ENCODE measurements at places on chromosomes 3 and 15.

GRCh38 chr3:11591391-11592282, 52.1 kb downstream of the VGLL4 start:
- DNase-seq = no peak

- no peak for DNase-seq
Measured at GRCh38 chr3:65196663-65197062, 508.9 kb upstream of the ADAMTS9 start.

DNA sequence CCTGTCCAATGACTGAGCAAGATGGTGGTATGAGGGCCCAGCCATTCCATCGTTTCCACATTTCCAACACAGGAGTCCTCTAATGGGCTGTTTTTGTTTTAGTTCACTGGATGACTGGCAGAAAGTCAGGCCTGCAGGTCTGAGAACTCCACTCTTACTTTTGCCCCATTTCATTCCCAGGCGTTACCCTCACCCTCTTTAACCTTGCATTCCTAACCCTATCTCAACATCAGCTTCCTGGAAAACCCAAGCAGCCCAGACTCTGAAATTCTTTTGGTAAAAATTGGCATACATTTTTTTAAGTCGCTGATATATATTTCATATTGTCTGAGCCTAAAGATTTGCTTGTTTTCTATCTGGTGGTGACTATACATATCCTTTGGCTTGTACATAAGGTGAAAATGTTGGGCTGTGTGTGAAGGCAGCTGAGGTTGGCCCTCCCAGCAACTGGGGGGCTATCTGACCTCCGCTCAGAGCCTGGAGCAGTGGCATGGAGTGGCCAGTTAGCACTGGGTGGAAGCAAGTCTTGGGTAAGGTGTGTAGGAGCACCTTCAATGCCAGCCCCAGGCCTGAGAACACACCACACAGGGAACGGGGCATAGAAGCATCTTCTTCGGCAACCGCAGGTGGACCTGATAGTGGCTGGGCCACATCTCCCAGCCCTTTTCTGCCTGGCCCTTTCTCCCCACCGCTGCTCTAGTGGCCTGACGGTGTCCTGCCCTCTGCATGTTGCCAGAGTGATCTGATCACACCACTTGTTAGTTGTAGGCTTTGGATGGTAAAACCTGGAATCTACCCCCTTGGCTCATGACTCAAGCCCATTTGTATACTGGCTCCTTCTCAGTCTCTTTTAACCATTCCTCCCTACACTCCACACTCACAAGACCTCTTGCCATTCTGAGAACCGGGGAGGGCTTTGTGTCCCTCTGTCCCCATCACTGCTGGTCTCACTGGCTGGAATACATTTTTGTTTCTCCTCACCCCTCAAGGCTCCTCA, 50.0 kb downstream of the AMOTL2 start:
- DNase-seq = no peak

DNA sequence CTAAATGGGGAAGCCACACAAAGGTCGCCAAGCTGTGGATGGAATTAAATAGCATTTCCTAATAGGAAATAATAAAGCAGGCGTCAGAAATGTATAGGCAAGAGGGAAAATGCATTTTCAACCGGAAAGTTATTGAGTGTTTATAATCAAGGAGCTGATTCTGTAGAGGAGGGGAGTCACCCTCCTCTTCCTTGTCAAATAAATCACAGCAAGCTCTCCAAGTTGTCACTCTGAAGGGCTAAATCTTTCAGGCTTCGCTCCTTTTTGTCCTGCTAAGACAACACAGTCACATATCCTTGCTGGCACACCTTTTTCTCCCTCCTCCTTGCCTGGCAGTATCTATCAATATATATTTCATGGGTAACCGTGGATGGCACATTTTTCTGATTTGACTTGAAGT, 338.4 kb downstream of the SATB1 start:
- DNase-seq = no peak

DNA sequence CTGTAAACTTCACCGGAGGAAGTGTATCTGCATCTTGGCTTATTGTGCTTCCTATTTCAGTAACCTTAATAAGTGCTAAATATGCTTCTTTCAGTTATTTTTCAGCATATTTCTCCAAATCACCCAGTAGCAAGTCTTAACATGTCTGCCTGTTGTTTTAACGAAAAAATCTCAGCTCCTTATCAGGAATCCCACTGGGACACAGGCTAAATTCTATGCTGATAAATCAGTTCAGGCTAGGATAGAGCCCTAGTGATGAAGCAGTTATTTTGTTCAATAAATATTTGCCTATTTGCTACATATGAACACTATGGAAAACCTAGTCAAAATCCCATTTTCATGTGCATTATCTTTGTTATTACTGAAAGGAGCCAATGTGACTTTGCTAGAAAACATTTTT, 8.2 kb upstream of the MITF start:
- no peak for DNase-seq

DNA sequence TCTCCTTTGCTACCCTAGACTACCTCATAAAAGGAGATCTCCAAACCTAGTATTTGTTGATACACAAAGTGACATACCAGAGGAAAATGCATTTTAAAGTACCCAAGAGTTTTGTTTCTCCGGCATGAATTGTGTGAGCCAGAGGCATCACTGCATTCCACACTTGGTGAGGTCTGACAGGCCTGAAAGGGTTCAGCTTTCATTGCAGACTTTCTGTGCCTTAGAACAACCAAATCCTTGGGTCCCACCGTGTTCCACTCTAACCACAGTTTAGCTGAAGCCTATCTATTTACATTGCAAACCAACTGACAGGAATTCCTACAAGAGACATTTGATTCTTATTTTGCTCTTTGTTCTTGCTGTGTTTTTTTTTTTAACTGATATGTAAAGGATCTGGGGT, 21.0 kb upstream of the EID1 start:
- no peak for DNase-seq

DNA sequence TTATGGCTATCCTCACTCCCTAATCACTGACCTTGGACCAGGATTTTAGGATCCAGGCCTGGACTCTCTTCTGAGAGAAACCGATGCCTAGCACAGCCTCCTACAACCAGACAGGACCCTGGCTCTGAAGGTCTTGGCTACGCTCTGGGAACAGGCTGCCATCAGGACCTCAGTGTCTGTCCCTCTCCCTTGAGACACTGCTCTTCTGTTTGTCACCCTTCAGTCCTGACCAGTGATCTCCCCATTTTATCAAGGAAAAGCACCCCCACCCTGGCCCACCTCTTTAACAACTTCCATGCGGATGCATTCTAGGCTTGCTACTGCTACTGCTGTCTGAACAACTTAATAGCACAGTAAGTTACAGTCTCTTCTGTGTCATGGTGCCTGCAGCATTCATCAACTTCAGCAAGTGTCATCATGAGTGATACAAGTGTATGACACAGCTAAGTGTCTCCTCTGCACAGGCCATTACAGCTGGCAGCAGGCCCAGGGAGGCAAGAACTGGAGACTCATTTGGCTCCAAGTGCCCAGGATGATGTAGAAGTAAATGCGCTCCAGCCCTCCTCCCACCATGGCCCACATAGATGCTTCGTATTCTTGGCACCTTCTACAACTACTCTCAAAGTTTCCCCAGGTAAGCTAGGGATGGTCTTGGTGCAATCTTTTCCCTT, 302.4 kb downstream of the EPHB1 start:
- no peak for DNase-seq

GRCh38 chr15:65096481-65097385, 18.3 kb downstream of the UBAP1L start:
- DNase-seq = no peak

- no peak for DNase-seq
Measured at GRCh38 chr3:157906627-157907026, 199.6 kb downstream of the SHOX2 start.

- DNase-seq = no peak
Measured at GRCh38 chr15:70327856-70328678, 230.3 kb upstream of the TLE3 start.

DNA sequence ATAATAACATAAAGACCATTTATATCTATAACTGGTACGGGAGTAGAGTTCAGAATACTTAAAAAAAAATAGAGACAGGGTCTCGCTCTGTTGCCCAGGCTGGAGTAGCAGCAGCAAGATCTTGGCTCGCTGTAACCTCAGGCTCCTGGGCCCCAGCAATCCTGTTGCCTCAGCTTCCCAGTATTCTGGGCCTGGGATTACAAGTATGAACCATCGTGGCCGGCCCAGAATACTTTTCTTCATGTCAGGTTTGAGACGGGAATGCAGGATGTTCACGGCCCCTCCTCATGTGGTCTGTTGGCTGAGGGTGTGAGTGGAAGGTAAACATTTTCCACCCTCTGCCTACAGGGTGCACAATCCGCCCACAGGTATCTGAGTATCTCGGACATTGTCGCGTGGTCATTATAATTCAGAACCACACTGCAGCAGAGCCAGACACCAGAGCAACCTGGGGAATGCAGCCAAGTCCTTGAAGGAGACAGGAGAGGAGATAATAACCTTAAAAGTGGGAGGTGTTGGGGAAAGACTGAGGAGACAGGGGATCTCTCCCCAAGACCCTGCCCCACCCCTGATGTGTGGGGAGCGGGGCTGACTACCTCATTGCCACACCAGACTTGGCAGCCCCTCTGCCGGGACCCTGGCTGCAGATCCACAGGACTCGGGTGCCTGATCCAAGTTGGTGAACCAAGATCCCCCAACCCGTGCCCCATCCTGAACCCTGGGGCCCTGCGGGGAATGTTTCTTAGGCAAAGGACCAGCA, 106.8 kb downstream of the ADCY5 start:
- DNase-seq = no peak

- DNase-seq = no peak
Measured at GRCh38 chr15:42118650-42119445, 24.5 kb upstream of the PLA2G4D start.

- no peak for DNase-seq
Measured at GRCh38 chr3:135513106-135514059, 452.1 kb upstream of the PPP2R3A start.

- DNase-seq = no peak
Measured at GRCh38 chr15:33639456-33639855, 328.7 kb downstream of the RYR3 start.

DNA sequence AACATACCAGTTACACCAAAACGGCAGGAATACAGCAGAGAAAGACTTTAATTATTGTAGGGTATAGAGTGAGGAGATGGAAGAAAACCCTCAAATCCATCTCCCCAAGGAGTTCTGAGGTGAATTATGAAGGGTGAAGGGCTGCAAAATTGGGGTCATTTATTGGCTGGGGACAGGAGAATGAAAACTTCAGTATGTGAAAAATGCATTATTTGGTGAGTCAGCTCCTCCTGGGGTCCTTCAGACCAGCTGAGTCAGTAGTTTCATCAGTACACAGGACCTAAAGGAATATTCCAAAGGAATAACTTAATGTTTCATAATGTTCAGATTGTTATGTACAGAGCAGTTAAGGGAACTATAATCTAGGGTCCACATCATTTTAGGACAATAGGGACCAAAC, 566.0 kb downstream of the GBE1 start:
- no peak for DNase-seq

GRCh38 chr3:139774560-139775302, 97.0 kb upstream of the NMNAT3 start:
- no peak for DNase-seq

DNA sequence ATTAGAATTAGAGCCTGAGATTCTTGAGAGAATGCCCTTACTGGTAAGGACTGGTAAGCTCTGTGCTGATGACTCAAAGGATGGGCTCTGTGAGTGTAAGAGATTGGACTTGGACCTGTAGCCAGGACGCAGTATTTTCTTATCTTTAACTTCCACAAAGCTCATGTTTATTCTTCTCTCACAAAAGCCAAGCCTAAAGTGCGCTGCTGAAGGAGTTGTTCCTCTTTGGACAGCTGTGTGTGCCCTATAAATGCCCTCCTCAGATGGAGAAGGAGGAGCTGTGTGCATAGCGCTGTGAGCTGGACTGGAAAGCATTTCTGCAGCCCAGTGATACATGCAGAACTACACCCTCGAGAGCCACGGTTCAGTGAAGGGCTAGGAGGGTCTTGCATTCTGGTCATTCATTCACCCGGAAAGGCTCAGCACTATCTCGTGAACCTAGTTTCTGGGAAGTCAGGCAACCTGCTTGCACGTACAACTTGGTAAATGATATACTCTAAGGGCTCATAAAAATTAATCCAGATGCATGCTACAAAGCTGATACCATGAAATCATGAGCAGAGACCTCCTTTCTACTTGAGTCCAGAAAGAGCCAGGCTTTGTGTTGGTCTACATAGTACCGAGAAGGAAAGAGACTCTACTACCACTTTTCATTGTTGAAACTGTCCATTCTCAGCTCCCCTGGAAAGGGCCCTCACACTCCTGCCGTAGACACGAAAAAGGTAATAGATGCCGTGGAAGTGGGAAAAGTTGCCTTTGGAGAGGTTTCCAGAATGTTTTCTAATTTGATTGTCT, 103.0 kb upstream of the TBL1XR1 start:
- no peak for DNase-seq

DNA sequence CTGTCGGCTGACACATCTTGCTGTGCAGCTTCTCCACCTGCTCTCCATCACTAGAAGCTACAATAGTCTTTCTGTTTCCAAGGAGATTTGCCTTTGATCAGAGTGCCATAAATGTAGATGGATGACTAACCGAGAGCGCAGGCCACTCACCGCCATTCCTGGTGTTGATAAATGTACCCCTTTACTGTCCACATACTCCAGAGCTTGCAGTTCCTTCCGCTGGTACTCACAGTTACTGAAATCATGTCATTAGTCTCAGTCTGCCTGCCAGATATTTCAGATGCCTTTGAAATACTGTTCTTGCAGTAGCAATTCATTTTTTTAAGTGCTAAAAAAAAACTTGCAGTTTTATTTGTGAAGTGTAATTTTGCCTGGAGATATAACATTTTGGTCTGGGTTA, 72.3 kb downstream of the BLM start:
- DNase-seq = no peak

GRCh38 chr15:70566047-70566835, 197.1 kb downstream of the UACA start:
- no peak for DNase-seq

DNA sequence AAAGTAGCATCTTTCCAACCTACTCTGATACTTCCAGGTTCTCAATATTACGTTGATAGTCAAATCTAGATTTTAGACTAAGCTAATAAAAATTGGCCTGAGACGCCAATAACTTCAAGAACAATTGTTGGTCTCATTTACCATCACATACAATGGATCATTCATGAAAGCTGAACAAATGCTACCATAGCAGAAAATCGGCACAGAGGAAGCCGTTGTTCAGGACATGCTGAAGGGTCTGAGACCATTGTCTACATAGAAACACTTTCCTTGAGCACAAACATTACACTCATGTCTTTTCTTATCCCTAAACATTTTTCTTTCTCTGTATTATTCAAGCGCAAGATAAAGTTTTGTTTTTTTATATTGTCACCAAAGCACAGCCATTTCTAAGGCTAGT, 37.2 kb upstream of the FHIT start:
- DNase-seq = no peak

GRCh38 chr3:129609591-129610182, 3.2 kb upstream of the PLXND1 start:
- DNase-seq = no peak

DNA sequence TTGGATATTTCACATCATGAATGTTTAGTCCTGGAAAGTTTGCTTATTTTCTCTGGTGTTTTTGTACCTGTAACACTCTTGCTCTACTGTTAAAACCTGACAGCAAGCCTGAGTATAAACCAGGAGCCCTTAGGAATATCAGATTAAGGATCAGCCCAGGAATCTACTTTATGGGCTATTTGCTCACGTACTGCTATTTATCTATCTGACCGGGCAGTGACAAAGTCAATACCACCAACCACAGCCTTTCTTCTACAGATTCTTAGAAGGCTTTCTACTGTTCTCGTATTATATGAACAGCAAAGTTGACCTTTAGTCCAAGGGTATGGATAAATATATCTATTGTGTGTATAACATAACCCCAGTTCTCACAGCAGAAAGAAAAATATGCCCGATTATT, 521.2 kb downstream of the RBMS3 start:
- no peak for DNase-seq
